ENCODE measurements at places on chromosomes 12 and 14.
A peak's percentile ranks its signal among the peaks of the same experiment; 100 is the strongest.

- no peak for DNase-seq
- H3K4me1 ChIP-seq = no peaks in the 10 kb centered on the region
- no peak overlapping the region for H3K27ac ChIP-seq
- no peaks in the 10 kb centered on the region for H3K36me3 ChIP-seq
- H3K4me3 ChIP-seq = no peak overlapping the region
Measured at GRCh38 chr12:14612898-14613445, 45.3 kb upstream of the PLBD1 start.

- no peak overlapping the region for H3K4me3 ChIP-seq
- H3K27ac ChIP-seq = no peak overlapping the region
- no peaks in the 10 kb centered on the region for H3K36me3 ChIP-seq
- H3K4me1 ChIP-seq = no peaks in the 10 kb centered on the region
- no peak for DNase-seq
Measured at GRCh38 chr12:23555180-23555824, 394.2 kb downstream of the SOX5 start.

- no peaks in the 10 kb centered on the region for H3K27me3 ChIP-seq
- H3K4me1 ChIP-seq = no peaks in the 10 kb centered on the region
- H3K36me3 ChIP-seq = no peaks in the 10 kb centered on the region
- no peak for DNase-seq
- no peak overlapping the region for H3K4me3 ChIP-seq
Measured at GRCh38 chr12:114961491-114961890, 277.5 kb upstream of the TBX3 start.

DNA sequence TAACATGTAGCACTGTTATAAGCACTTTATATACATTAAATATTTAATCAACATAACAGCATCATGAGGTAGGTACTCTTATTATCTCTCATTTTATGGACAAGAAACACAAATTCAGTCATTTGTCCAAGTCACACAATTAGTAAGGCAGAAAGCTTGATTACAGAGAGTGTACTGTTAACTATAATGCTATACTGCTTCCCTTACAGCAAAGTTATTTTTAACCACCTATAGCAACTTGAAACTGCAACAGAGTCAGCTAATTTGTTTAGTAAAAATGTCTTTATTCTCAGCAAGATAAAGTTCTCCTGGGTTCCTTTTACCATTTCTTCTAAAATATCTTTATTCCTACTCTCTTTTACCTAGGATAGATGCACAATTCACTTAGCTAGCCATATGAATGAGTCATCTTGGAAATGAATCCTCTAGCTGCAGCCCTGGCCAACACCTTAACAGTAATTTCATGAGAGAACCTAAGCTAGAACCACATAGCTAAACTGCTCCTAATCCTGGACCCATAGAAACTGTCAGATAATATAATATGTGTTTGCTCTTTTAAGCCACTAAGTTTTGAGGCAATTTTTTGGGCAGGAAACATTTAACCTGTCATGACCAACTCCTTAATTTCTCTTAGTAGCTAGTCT, 90.2 kb upstream of the HECTD1 start:
- no peak for DNase-seq
- peaks cover 5% of the 10 kb centered on the region for H3K36me3 ChIP-seq
- H3K4me3 ChIP-seq = no peak overlapping the region
- peaks cover 29% of the 10 kb centered on the region for H3K4me1 ChIP-seq

DNA sequence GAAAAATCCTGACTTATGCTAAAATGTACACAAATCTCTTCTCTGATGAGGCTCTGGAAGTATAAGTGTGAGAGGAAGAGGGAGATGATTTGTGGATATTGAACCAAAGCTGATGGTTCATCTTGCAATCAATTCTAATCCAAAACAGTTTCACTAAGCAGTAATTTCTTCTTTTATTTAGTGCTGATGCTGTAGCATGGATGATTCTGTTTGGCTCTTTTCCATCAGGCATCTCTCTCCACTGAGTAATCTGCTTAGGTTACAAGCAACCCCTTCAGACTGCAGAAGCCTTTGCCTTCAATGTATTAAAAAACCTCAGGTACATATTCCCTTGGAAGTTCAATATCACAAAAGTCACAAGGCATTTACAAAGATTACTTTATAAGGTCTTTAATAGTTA, 159.1 kb upstream of the CCDC198 start:
- DNase-seq = no peak
- H3K36me3 ChIP-seq = no peaks in the 10 kb centered on the region
- no peaks in the 10 kb centered on the region for H3K27me3 ChIP-seq
- no peaks in the 10 kb centered on the region for H3K4me1 ChIP-seq
- H3K27ac ChIP-seq = no peak overlapping the region

- no peaks in the 10 kb centered on the region for H3K27me3 ChIP-seq
- no peak overlapping the region for H3K27ac ChIP-seq
- no peaks in the 10 kb centered on the region for H3K4me1 ChIP-seq
- peak; percentile 25 for DNase-seq
- no peak overlapping the region for H3K4me3 ChIP-seq
Measured at GRCh38 chr12:92827836-92828431, 101.2 kb downstream of the EEA1 start.

DNA sequence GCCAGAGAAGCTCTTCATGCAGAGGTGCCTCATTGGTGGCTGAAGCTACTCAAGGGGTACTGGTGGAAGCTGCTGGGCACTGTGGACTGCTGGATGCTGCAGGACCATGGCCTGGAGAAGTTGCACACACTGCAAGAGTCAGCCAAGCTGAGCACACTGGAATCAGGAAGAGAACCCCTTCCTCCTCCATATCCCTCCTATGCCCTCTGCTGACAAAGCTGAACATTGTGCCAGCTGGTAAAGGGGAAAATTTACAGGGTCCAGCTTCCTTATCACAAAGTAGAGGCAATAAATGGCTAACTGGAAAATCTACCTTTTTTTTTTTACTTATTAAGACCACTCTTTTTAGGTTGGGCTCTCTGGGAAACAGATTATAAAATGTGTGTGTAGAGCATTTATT, 6.5 kb downstream of the CCDC175 start:
- no peak overlapping the region for H3K27ac ChIP-seq
- no peaks in the 10 kb centered on the region for H3K27me3 ChIP-seq
- DNase-seq = no peak
- no peaks in the 10 kb centered on the region for H3K36me3 ChIP-seq
- no peak overlapping the region for H3K4me3 ChIP-seq

- no peaks in the 10 kb centered on the region for H3K36me3 ChIP-seq
- no peak for DNase-seq
- no peak overlapping the region for H3K4me3 ChIP-seq
- no peaks in the 10 kb centered on the region for H3K4me1 ChIP-seq
- 0 out of 2 replicates have a peak, but pooled peaks cover 4% of the 10 kb centered on the region for H3K27me3 ChIP-seq
Measured at GRCh38 chr12:125239563-125239962, 174.3 kb downstream of the AACS start.

- no peak overlapping the region for H3K27ac ChIP-seq
- no peaks in the 10 kb centered on the region for H3K36me3 ChIP-seq
- H3K27me3 ChIP-seq = peaks cover 20% of the 10 kb centered on the region
- H3K4me3 ChIP-seq = peak overlapping the region; percentile 35
Measured at GRCh38 chr14:74257078-74257940, 18.1 kb downstream of the VSX2 start.

GRCh38 chr14:50560931-50561285, 963 bp downstream of the ATL1 start:
- no peaks in the 10 kb centered on the region for H3K36me3 ChIP-seq
- no peak overlapping the region for H3K27ac ChIP-seq
- H3K27me3 ChIP-seq = peaks cover 11% of the 10 kb centered on the region
- H3K4me3 ChIP-seq = peak overlapping the region; percentile 49
- peak; percentile 66 for DNase-seq
- peaks cover 12% of the 10 kb centered on the region for H3K4me1 ChIP-seq

- H3K27me3 ChIP-seq = no peaks in the 10 kb centered on the region
- H3K36me3 ChIP-seq = no peaks in the 10 kb centered on the region
- H3K4me3 ChIP-seq = no peak overlapping the region
- DNase-seq = no peak
- H3K4me1 ChIP-seq = no peaks in the 10 kb centered on the region
Measured at GRCh38 chr12:70080566-70080965, 162.7 kb upstream of the CNOT2 start.

- H3K27me3 ChIP-seq = no peaks in the 10 kb centered on the region
- peak; percentile 90 for DNase-seq
- H3K4me3 ChIP-seq = no peak overlapping the region
- no peaks in the 10 kb centered on the region for H3K36me3 ChIP-seq
- H3K27ac ChIP-seq = peak overlapping the region; percentile 25
Measured at GRCh38 chr12:107515446-107515958, 170.1 kb upstream of the PWP1 start.

DNA sequence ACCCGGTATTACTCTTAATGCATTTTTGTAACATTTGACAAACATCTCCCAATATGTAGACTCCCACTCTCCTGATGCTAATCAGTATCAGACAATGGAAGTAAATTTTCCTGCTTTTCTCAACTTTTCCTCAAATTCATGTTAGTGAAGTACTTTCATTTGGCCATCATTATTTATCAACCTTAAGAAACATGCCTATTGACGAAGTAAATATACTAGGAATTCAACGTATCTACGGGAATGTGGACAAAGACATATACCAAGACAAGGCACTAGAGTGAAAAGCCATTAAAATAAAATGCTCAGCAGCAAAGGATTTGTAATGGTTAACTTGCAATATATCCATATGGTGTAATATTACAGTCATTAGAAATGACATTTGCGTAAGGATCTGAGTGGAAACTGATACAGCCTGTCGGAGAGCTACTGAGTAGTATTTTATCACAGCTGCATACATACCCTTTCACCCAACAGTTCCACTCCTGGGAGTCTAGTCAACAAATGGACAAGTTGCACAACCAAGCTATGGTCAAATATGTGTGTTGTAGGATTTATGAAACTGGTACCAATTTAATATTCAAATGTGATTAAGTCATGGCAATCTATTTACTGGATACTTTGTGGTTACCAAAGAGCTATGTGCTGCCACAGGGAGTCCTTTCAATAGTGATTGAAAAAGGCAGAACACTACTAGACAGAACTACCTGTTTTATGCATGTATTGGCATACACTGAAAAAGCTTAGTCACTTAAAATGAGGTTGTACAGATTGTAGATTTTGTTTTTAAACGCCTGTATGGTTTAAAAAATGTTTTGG, 26.5 kb downstream of the NUDT4 start:
- H3K27ac ChIP-seq = no peak overlapping the region

- peaks cover 5% of the 10 kb centered on the region for H3K27me3 ChIP-seq
- no peak overlapping the region for H3K27ac ChIP-seq
- H3K36me3 ChIP-seq = no peaks in the 10 kb centered on the region
- H3K4me1 ChIP-seq = no peaks in the 10 kb centered on the region
- DNase-seq = no peak
Measured at GRCh38 chr12:114414031-114414865, 8.3 kb upstream of the TBX5 start.

DNA sequence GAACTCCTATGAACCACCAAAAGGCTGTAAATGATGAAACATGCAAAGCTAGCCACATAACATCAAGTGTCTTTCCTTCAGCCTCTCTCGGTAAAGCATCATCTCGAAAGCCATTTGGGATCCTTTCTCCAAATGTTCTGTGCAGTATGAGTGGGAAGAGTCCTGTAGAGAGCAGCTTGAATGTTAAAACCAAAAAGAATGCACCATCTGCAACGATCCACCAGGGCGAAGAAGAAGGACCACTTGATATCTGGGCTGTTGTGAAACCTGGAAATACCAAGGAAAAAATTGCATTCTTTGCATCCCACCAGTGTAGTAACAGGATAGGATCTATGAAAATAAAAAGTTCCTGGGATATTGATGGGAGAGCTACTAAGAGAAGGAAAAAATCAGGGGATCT, 61.2 kb downstream of the ATG14 start:
- H3K4me3 ChIP-seq = no peak overlapping the region
- no peaks in the 10 kb centered on the region for H3K4me1 ChIP-seq
- no peak for DNase-seq
- H3K36me3 ChIP-seq = peaks cover 35% of the 10 kb centered on the region
